NCI-H1436 treated with DMSO at 0.1 percent for 48 hours (cell line): ENCODE measurements at places on chromosomes 6 and 20.

- no peak for DNase-seq
These were observed 77.1 kb downstream of the SGK1 start for GRCh38 chr6:134240665-134241431.

- no peak for DNase-seq
These were observed 34.0 kb downstream of the RSPO4 start for GRCh38 chr20:967796-968742.

DNA sequence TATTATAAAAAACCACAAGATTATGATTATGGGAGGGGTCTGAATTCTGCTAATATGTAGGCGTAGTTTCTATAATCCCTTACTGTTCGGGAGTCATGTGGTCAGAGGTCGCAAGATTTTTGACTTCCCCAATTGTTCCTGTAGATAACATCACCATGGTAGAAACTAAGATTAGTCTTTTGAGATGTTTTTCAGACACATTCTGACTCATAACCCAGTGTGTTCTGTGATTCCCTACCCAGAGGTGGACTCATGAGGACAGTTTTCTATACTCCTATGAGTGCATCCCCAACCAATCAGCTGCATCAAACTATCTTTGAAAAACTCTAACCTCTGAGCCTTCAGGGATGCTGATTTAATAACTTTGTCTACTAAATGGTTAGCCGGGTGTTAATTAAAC lies 175.5 kb downstream of the RFPL4B start:
- DNase-seq: no peak

DNA sequence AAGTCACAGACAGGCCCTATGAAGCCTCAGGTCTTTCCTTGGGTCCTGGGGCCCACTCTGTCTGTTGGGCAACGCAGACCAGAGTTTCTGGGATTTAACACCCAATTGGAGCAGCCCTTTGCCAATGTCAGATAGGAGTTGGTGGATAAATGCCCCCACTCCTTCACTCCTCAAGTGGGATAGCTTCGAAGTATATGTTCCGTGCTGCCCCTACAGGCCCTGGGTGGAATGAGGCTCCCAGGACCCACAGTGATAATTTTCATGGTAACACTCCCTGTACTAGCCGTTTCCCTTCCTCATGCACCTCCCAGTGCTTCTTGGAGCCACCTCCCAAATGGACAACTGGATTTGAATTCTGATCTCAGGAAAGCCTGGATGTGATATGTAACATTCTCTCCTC lies 145.4 kb downstream of the FOXA2 start:
- DNase-seq: no peak

DNA sequence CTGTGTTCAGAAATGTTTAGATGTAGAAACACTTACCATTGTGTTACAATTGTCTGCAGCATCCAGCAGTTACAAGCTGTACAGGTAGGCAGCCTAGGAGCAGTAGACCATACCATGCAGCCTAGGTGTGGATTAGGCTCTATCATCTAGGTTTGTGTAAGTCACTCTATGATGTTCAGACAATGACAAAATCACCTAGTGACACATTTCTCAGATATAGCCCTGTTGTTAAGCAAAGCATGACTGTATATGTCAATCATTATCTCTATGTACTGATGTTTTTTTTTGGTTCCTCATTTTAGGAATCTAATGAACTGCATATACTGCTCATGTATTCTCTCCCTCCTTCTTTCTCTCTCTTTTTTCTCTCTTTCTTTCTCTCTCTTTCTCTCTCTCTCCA lies 22.2 kb downstream of the CST8 start:
- no peak for DNase-seq

GRCh38 chr20:31547720-31548298 lies 33.6 kb downstream of the HM13 start:
- DNase-seq: no peak

GRCh38 chr6:109373762-109374161 lies 8.5 kb downstream of the CD164 start:
- no peak for DNase-seq

GRCh38 chr20:8049310-8049709 lies 29.7 kb upstream of the TMX4 start:
- no peak for DNase-seq

DNA sequence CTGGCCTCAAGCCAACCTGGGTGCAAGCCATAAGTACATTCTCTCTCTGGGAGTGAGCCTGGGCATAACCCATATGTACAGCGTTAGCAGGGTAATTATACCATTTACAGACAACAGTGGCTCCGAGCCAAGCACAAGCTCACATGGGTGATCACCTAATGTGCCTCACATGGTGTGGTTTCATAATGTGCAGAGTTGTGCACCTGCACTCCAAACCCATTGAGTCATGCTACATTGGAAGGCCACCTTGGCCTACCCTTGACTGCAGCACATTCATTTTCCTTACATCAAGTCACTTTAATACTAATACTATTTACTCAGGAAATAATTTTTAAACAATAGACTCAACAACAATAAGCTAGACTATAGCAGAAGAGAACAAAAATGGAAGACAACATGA lies 194.5 kb upstream of the PLN start:
- no peak for DNase-seq
